ENCODE measurements at places on chromosomes 1 and 21. TPM values are rescaled to one million over a fixed set of nuclear protein-coding genes. Genes with fewer than 3 reads are reported as not detected.

ATP1A2 gene
- total RNA-seq = 316 TPM

DNA sequence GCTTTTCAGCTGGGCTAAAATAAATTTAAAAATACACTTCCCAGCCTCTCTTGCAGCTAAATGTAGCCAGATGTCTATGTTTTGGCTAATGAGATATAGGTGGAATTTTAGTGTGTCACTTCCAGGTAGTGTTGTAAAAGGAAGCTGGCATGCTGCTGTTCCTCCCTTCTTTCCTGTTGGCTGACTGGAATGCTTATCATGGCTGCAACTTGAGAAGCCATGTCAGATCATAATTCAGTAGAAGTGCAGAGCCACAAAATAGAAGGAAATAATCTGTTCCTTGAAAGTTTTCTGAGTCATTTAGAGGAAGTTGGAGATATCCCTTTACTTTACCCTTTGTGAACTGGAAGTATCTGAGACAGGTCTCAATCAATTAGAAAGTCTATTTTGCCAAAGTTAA, 10.9 kb upstream of the RBM15 start:
- no peaks in the 10 kb centered on the region for H3K4me1 ChIP-seq
- H3K4me3 ChIP-seq = no peak overlapping the region
- no peak for DNase-seq
- H3K27ac ChIP-seq = no peak overlapping the region
- no peaks in the 10 kb centered on the region for H3K36me3 ChIP-seq
- H3K27me3 ChIP-seq = no peaks in the 10 kb centered on the region

GRCh38 chr1:203325026-203325417, 19.7 kb downstream of the BTG2 start:
- H3K36me3 ChIP-seq = no peaks in the 10 kb centered on the region
- peaks cover 28% of the 10 kb centered on the region for H3K4me1 ChIP-seq
- no peak overlapping the region for H3K4me3 ChIP-seq
- H3K27me3 ChIP-seq = no peaks in the 10 kb centered on the region
- peak overlapping the region; percentile 52 for H3K27ac ChIP-seq

DNA sequence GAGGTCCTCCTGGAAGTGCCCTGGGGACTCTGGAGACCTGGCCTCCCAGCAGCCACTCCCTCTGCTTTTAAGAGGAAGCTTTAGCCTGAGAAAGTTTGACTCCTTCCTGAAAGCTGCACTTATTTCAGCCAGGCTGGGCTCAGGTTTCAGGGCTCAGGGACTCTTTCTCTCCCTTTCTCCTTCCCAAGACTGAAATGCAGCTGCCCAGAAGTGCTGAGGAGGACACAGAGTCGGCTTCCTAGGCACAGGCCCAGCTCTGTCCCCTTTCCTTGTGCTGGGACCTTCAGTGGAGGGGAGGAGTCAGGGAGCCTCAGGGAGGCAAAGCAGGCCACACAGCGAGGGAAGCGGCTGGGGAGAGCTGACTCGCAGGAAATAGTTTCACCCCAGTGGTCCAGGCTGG, 137.3 kb downstream of the NAV1 start:
- no peaks in the 10 kb centered on the region for H3K27me3 ChIP-seq
- no peak overlapping the region for H3K4me3 ChIP-seq
- no peak for DNase-seq
- H3K36me3 ChIP-seq = no peaks in the 10 kb centered on the region

DNA sequence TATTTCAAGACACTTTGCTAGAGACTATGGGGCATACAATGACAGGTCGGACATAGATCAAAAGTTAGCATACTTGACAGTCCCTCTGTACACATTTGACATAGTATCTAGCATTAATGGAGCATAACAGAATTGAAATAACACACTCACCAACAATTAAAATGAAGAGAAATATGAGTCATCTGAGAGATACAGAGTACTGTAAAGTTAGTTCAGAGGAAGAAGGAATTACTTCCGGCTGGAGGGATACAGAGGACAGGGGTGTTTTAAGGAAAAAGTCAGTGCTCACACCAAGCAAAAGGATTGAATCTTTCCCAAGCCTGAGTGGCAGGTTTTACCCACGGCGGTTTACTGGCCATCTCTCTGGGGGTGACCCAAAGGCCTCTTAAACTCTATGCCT, 2.4 kb downstream of the ZMYND12 start:
- no peaks in the 10 kb centered on the region for H3K4me1 ChIP-seq
- H3K4me3 ChIP-seq = no peak overlapping the region
- DNase-seq = no peak
- no peak overlapping the region for H3K27ac ChIP-seq
- H3K36me3 ChIP-seq = no peaks in the 10 kb centered on the region
- no peaks in the 10 kb centered on the region for H3K27me3 ChIP-seq

DNA sequence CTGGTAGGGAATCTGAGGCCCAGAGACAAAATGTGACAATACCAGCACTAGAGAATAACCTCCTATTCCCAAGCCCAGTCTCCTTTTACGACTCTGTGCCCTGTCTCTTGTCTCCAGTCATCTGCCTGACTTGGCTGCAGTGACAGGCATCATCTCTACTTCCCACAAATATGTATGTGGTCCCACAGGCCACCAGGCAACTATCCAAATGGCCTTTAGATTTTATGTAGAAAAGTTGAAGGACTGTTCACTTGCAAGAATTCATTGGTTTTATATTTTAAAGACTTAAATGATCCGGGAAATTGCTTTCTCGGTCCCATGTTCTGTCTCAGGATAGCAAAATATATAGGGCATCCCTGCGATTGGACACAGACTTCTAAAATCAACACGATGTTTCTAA, 11.6 kb downstream of the KRTAP24-1 start:
- no peaks in the 10 kb centered on the region for H3K27me3 ChIP-seq
- H3K4me3 ChIP-seq = no peak overlapping the region

DNA sequence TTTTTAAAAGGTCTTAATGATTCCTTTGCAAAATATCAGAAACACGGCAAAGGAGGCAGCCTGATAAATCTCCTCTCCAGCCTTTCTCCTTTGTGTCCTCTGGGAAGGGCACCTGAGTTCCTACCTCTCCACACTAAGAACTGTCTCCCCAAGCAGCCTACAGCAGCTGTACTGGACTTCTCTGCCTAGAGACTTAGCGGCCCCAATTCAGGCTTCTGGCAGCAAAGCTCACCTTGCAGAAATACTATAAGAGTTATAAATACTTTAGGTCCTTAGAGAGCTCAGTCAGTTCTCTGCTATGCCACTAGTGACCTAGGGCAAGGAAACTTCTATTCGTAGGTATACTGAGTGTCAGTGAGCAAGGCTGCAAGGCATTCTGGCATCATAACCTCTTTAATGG, 33.9 kb downstream of the LRRC52 start:
- H3K4me1 ChIP-seq = no peaks in the 10 kb centered on the region
- no peaks in the 10 kb centered on the region for H3K27me3 ChIP-seq
- H3K36me3 ChIP-seq = no peaks in the 10 kb centered on the region
- DNase-seq = no peak
- H3K27ac ChIP-seq = no peak overlapping the region

GRCh38 chr1:47664356-47664755, 226.5 kb downstream of the FOXD2 start:
- H3K27me3 ChIP-seq = no peaks in the 10 kb centered on the region
- H3K4me3 ChIP-seq = no peak overlapping the region
- no peak overlapping the region for H3K27ac ChIP-seq
- DNase-seq = peak; percentile 25
- H3K4me1 ChIP-seq = no peaks in the 10 kb centered on the region
- H3K36me3 ChIP-seq = no peaks in the 10 kb centered on the region

- no peaks in the 10 kb centered on the region for H3K36me3 ChIP-seq
- H3K27me3 ChIP-seq = no peaks in the 10 kb centered on the region
- no peak overlapping the region for H3K4me3 ChIP-seq
- no peak for DNase-seq
- H3K27ac ChIP-seq = no peak overlapping the region
Observed at GRCh38 chr21:45401916-45402900, 2.8 kb upstream of the COL18A1 start.

DNA sequence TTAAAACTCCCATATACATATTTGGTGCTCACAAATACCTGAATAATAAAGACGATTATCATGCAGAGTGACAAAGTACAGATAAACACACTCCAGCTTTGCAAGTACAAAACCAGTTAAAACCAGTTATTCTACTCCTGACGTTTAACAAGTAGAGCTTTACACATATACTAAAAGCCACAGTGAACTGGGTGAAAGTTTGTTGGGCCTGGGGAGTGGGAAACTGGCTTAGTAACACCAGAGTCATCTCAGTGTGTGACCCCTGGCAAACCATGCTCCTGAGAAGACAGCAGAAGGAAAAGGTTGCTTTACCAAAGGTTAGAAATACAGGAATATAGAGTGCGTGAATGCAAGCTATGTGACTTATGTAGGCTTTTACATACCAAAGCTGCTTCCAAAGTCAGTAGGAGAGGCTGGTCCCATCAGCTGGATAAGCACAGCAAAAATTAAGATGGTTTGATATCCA, 148.1 kb downstream of the NRIP1 start:
- H3K4me3 ChIP-seq = no peak overlapping the region
- DNase-seq = no peak
- H3K4me1 ChIP-seq = no peaks in the 10 kb centered on the region
- H3K27ac ChIP-seq = no peak overlapping the region
- H3K36me3 ChIP-seq = no peaks in the 10 kb centered on the region

DNA sequence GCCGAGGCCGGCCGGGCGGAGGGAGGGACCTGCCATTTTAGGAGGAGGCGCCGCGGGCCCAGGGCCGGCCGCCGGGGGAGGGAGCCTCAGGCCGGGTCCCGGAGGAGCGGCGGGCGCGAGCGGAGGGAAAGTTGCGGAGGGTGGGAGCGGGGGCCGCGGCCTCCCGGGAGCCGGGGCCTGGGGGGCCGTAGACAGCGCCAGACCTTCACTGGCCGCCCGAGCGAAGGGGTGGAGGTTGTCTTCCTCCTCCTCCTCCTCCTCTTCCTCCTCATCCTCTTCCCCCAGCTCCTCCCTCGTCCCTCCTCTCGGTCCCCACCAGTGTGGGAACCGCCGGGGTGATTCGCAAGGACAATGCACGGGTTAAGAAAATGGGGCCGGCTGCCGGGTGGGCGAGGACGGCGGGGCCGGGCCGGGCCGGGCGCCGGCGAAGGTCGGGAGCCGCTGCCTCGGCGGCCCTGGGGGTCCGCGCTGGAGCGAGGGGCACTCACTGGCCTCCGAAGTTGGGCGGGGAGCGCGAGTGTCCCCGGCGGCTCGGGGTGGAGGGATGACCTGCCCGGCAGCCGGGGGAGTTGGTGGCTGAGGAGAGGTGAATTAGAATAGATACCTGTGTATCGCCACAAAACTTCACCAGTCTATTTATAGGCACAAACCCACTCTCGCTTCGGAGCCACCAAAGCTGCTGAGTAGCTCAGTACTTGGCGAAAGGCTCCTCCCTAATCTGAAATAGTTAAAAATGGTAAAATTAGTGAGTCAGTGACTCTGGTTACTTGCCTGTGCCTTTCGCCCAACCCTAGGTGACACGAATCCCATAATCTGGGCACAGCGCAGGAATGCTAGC, 1.3 kb downstream of the DYRK1A start:
- H3K4me3 ChIP-seq = peak overlapping the region; percentile 89
- peaks cover 23% of the 10 kb centered on the region for H3K4me1 ChIP-seq
- no peaks in the 10 kb centered on the region for H3K36me3 ChIP-seq

DNA sequence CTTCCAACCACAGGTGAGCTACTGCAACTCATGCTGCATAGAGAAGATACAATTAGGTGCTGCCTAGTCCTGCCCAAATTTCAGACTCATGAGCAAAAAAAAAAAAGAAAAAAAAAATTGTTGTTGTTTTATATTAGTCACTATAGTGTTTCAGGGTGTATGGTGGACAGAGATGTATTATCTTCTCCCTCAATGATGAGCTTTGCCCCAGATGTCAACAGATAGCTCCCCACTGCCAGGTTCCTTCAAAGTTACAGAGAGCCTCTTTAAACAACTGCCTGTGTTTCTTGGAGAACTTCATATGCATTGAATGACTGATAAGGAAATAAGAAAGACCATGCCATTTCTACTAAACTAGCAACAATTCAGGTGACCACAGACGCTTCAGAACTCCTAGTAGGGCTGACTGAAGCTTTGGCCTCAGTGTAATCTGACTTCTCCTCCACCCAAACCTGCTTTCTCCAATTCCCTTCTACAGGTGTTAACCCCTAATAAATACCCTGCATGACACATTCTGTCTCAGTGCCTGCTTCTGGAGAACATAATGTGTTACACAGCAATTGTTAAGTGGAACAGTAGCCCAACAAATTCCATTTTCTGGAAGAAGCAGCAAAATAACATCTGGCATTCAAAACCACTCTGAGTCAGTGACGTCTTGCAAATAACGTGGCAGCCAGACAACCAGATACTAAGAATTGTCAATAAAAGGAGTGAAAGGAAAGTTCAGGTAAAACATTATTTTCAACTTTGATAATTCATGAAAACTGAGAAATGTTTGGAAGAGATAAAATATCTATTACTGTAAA, 147.7 kb downstream of the CDC42BPA start:
- no peak for DNase-seq
- H3K4me1 ChIP-seq = no peaks in the 10 kb centered on the region
- no peaks in the 10 kb centered on the region for H3K36me3 ChIP-seq
- no peak overlapping the region for H3K4me3 ChIP-seq
- H3K27ac ChIP-seq = no peak overlapping the region

DNA sequence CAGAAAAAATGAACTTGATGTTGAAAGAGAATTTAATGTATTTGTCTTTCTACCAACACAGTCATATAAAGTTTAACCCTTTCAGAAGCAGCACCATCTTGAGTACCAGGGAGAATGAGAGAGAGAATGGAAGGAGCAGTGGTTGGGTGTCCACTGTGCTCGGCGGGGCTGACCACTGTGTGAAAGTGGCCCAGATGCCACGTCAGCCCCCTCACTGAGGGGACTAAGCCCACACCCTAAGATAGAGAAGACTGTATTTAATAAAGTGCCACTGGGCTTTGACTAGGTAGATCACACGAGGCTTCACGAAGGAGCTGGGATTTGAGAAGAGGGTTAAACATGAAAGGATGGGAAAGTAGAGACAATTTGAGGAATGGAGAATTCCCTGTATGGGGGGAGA, 31.2 kb downstream of the BATF3 start:
- peaks cover 9% of the 10 kb centered on the region for H3K4me1 ChIP-seq
- no peaks in the 10 kb centered on the region for H3K27me3 ChIP-seq
- no peak for DNase-seq
- H3K27ac ChIP-seq = peak overlapping the region; percentile 69

DNA sequence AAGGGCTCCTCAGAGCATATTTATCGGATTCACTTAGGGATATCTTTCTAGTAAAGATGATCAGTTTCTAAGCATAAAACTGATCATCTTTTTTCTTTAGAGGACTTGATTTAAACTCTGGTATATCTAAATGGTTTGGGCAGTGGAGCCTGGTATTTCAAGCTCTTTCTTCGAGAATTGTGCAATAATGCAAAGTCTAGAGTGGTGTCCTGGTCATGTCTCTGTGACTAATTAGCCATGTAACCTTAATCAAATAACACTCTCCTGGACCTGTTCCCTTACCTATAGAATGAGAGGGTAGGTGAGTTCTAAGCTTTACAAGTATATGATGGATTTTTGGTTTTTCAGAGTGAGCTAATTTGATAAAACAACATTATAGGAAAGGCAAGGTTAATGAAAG, 225.2 kb downstream of the RPS6KC1 start:
- H3K4me1 ChIP-seq = no peaks in the 10 kb centered on the region
- H3K27me3 ChIP-seq = no peaks in the 10 kb centered on the region
- H3K27ac ChIP-seq = no peak overlapping the region
- no peak overlapping the region for H3K4me3 ChIP-seq
- DNase-seq = no peak

GRCh38 chr1:169514566-169515270, 29.0 kb upstream of the SLC19A2 start:
- H3K27ac ChIP-seq = no peak overlapping the region
- H3K27me3 ChIP-seq = no peaks in the 10 kb centered on the region
- no peak for DNase-seq
- no peak overlapping the region for H3K4me3 ChIP-seq
- no peaks in the 10 kb centered on the region for H3K36me3 ChIP-seq
- no peaks in the 10 kb centered on the region for H3K4me1 ChIP-seq

Measured in ascending aorta (tissue), 2 donors.